ENCODE measurements at places on chromosomes 16 and 17.

DNA sequence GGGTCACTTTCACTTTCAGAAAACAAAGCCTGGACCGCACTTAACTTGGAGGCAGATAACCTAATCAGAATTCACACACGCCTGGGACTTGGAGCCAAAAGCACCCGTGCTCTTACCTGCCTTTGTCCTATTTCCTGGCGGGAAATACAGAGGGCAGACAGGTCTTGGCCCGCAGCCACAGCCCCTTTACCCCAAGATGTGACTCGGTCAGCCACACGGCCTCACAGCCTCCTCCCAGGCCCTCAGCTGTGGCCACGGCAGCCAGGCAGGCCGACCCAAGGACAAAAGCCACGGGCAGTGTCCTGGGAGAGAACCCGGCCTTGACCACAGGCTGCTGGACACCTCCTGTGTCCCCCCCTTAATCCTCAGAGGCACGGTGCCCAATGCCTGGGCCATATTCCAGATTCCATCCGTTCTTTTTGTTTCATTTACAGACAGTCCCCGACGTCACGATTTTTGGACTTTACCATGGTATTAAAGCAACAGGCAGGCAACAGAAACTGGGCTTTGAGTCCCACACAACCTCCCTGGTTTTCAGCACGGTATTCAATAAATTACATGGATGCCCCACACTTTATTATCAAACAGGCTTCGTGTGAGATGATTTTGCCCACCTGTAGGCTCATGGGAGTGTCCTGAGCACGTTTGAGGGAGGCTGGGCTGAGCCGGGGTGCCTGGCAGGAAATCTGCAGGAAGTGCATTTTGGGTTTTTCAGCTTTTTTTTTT lies 30.1 kb upstream of the GAA start:
- peak; percentile 60 for DNase-seq

DNA sequence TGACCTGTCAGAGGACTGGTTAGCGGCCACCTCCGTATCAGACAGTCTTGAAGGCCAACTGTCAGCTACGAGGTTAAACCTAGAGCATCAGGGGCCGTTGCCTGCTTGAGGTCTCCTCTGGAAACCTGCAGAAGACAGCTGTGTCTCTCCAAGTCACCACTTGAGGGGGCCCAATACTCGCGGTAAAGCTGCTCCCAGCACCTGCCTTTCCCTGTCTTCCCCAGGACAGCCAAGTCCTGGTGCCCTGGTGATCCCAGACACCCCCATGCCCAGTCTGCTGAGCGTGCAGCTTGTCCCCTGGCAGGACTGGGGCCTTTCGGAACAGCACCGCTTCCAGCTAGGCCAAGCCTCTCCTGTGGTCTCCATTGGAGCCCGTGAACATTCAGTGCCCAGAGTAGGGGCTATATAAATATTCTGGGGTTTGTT lies 80.1 kb downstream of the DNAH17 start:
- peak; percentile 81 for DNase-seq

GRCh38 chr17:9028202-9028987 lies 7.1 kb downstream of the NTN1 start:
- no peak for DNase-seq

DNA sequence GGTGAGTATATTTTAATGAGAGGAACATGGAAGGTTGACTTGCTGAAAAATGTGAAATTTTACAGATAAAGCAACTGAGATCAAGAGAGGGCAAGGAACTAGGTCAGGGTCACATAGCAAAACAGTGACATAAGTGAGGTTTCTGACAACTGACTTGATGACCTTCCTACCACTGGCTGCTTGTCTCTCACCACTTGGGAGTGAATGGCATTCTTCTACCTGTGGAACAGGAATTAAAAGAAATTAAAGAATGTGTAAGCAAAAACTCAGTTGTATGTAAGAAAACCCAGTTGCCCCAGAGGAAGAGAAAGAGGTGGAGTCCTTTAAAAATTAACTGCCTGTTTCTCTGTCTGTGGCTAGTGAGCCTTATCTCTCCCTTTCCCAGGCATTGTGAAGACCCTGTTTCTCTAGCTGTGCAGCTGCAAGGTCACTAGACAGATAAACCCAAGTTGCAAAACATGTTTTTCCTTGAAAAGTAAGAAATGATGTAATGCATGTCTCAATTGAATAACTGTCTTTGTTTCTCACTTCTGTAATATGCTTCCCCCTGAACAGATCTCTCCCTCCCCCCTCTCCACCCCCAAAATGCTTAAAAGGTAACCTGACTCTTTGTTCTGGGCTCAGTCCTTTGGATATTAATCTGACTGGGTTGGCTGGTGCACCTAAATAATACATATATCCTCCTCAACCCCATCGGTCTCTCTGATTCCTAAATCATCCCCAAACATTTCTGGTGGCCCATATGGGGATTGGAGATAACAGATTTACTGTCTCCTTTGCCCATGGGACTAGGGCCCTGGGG lies 23.4 kb downstream of the ACSM1 start:
- DNase-seq: no peak

DNA sequence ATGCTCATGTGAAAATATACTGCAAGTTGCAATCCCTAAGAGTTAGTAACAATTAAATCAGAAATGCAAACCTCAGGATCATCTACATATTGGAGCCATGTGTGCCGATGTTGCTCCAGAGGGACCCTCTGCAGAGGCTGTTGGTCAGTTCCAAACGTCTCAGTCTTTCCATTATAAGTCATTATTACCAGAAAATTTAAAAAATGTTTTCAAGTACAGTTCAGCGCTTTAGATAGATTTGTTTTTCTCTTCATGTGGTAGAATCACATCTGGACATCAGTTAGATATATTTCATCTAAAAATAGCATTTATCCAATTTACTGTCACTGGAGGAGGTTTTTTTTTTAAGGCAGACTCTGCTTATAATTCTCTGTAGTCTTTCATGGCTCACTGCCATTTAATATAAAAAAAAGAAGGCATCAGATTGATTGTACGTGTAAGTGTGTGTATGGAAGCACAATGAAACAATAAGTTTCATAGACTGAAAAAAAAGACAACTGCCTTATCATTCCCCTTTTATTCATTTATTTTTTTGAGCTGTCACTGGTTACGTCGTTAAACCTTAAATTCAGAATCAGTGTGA lies 46.1 kb upstream of the MARCHF10 start:
- DNase-seq: peak; percentile 38

DNA sequence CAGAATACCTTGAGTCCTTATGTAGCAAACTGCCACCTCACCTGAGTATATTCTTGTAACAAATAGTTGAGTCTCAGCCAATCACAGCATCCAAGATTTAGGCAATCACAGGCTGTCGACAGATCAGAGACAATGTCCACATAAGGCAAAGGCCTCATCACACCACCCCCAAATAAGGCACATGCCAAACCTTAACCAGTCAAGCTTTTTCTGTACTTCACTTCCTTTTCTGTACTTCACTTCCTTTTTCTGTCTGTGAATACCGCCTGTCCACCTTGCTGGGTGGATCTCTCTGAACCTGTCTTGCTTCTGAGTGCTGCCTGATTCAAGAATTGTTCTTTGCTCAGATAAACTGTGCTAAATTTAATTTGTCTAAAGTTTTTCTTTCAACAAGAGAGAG lies 210.4 kb upstream of the N4BP1 start:
- DNase-seq: no peak

- DNase-seq: no peak
Measured at GRCh38 chr17:5581655-5582054, 2.7 kb downstream of the NLRP1 start.

- DNase-seq: no peak
Measured at GRCh38 chr17:73397856-73398540, 86.2 kb upstream of the CDC42EP4 start.

GRCh38 chr16:25966172-25967097 lies 274.7 kb downstream of the HS3ST4 start:
- no peak for DNase-seq

DNA sequence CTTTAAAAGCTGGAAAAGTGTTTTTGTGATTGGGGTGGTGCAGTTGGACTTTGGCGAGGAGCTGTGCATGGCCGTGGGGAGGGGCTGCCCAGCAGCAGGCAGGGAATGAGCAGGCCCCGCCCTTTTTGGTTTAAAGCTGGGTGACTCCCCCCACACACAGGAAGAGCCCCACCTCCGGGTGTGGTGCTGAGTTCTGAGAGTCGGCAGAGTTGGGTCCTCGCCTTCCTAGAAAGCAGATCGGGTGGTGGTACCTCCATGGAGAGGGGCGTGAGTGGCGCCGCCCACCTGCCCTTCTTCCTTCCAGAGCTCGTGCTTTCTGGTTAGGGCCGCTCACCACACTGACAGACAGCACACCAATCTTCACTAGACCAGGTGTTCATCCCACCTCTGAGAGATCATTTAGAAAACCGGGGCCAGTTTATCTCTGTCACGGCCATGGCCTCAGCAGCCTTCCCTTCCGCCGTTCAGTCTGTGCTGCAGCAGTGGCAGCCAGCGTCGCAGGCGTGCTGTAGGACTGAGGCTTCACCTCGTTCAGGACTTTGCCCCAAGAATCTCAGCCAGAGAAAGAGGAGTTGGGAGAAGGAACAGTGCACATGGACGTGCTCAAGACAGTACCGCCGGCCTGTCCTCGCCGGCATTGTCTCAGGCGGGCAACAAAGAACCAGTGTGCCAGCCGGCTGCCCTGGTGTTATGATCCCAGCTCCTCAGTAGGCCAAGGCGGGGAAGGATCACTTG lies 144.0 kb upstream of the CHMP6 start:
- DNase-seq: no peak

DNA sequence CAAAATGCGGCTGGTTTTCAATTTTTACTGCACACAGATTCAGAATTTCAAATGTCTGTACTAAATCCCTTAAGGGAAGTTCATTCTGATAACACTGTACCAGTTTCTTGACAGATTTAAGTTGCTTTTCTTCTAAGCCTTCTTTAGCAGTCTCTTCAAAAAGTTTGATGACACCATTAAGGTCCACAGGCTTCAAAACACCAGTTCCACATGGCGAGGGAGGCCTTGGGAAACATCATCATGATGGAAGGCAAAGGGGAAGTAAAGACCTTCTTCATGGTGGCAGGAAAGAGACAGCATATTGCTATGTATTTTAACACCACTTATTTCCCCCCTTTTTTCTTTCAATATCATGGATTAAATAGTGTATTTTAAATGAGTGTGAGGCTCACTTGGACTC lies 24.5 kb downstream of the NLRC5 start:
- DNase-seq: no peak

DNA sequence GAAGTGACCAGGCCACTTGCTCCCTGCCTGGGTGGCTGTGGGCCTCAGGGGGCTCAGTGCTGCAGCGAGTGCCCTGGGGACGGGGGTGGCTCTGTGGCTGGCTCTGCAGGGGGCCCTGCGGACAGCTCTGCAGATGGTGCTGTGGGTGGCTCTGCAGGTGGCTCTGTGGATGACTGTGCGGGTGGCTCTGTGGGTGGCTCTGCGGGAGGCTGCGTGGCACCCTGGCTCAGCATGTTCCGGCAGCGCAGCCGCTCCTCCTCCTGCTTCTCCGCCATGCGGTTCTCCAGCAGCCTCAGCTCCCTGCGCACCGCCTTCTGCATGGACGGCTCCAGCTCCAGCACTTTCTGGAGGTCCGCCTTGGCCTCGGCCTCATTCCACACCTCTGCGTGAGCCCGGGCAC lies 9.5 kb downstream of the AIPL1 start:
- no peak for DNase-seq

GRCh38 chr16:4390266-4391260 lies 18.9 kb downstream of the VASN start:
- DNase-seq: no peak

DNA sequence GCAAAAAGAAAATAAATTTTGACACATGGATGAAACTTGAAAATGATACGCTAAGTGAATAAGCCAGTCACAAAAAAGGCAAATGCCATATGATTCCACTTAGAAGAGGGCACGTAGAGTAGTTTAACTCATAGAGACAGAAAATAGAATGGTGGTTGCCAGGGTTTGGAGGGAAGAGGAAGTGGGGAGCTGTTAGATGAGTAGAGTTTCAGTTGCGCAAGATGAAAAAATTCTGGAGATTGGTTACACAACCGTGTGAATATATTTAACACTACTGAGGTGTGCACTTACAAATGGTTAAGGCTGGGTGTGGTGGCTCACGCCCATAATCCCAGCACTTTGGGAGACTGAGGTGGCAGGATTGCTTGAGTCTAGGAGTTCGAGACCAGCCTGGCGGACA lies 93.4 kb upstream of the TMEM132E start:
- no peak for DNase-seq
